ENCODE measurements at places on chromosomes 4 and X. TPM values are rescaled to one million over a fixed set of nuclear protein-coding genes. Genes with fewer than 3 reads are reported as not detected.

The TAB3 gene
- total RNA-seq, result 55.5 TPM

The CPLX1 gene
- total RNA-seq, result 1.1 TPM

The VCX gene
- not detected for total RNA-seq

The RRH gene
- 0.33 TPM for total RNA-seq

The MAGEA9B gene
- total RNA-seq, result not detected

The SERPINA7 gene
- not detected for total RNA-seq

The PAGE2B gene
- not detected for total RNA-seq

The SLC49A3 gene
- not detected for total RNA-seq

The ADH1B gene
- total RNA-seq, result not detected

The VEGFD gene
- total RNA-seq, result under 0.01 TPM

The NUP62CL gene
- 3.8 TPM for total RNA-seq

The AKAP4 gene
- not detected for total RNA-seq

The SHOX gene
- not detected for total RNA-seq

The PSAPL1 gene
- total RNA-seq, result not detected

The USP27X gene
- total RNA-seq, result 2.5 TPM

The SCML1 gene
- total RNA-seq, result 13.4 TPM

The STK26 gene
- 45.3 TPM for total RNA-seq

The ZAR1 gene
- not detected for total RNA-seq

The BGN gene
- 13.5 TPM for total RNA-seq

The UGT2A1 gene
- not detected for total RNA-seq

The DUSP21 gene
- not detected for total RNA-seq

The PAGE1 gene
- total RNA-seq, result not detected

The FAT4 gene
- 5.5 TPM for total RNA-seq

The UGT2B15 gene
- total RNA-seq, result not detected
